ENCODE measurements at places on chromosomes 5 and 9. TPM values are rescaled to one million over a fixed set of nuclear protein-coding genes. Genes with fewer than 3 reads are reported as not detected.

DNA sequence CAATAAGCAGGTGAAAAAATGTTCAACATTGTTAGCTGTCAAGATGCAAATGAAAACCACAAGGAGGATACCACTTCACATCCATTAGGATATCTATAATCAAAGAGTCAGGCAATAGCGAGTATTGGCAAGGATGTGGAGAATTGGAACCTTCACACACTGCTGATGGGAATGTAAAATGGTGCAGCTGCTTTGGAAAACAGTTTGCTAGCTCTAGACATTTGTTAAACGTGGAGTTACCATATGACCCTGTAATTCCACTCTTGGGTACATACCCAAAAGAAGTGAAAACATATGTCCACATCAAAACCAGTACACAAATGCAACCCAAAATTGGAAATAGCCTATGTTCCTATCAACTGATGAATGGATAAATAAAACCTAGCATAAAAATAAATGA, 37.4 kb downstream of the SCAMP1 start:
- DNase-seq, result no peak

DNA sequence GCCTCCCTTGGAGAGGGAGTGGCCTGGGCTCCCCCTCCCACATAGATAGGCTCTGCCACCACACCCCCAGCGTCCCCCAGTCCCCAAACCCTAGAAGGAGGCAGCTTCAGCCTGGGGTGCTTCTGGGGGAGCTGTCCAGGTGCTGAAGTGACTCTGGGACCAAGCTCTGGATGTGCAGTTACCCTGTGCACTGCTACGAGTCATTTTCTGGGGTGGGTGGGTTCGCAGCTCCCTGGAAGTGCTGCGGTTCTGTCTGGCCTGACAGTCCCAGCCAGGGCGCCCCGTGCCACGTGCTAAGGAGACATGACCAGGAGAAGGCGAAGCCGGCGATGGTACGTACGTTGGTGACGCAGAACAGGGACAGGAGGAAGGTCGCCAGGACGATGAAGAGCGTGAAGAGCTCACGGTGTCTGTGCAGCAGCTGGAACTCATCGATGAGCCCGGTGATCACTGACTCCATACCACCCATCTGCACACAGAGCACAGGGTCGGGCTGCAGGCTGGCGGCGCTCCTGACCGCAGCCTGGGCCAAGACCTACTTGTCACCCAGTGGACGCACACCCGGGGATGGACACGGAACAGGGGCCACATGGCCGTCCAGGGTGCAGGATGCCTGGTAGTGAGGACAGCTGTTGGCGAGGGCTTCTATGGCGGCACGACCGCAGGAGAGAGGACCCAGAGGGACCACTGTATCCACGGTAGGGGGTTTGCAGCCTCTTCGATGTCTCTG, 35.7 kb downstream of the SLC6A3 start:
- no peak for DNase-seq

GRCh38 chr5:137037848-137038247, 461.3 kb downstream of the SPOCK1 start:
- DNase-seq, result no peak

The PCDHAC2 gene
- total RNA-seq, result not detected

The SELENOP gene
- 248 TPM for total RNA-seq

GRCh38 chr5:131239686-131240085, 24.2 kb upstream of the CDC42SE2 start:
- no peak for DNase-seq

GRCh38 chr5:143691945-143692290, 120.0 kb upstream of the HMHB1 start:
- no peak for DNase-seq

DNA sequence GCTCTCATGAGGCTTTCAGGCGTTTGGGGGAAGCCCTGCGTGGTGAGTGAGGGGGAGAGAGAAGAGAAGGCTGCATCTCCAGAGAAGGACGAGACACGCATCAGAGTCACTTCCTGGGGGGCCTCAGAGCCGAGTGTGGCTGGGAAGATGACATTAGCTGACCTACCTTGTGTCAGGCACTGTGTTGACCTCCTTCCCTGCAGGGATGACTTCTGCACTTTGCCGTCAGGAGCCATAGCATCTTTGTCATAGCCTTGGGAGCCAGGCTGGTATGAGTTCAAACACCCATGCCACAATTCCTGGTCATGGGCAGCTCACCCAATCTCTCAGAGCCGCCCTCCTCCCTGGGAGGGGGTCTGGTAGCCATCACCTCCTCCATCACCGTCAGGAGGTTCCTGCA, 17.3 kb downstream of the NEURL1B start:
- no peak for DNase-seq

DNA sequence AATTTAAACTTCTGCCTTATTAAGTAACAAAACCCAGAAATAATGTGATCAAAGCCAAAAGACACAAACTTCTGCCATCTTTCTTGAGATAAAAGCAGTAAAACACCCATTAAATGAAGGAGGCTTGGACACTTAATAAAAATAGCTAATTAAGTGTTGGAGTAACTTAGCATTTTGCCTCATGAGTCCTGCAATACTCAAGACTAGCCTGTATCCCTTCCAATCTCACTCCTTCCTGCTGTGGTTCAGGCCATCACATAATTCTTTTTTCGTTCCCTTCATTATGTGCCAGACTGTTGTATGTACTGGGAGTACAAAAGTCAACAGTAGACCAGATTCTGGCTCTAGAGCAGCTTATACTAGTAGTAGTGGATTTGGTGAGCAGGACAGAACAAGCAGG, 250.2 kb downstream of the NFIB start:
- DNase-seq, result no peak

- no peak for DNase-seq
Observed at GRCh38 chr9:132787748-132788159, 90.3 kb downstream of the AK8 start.

DNA sequence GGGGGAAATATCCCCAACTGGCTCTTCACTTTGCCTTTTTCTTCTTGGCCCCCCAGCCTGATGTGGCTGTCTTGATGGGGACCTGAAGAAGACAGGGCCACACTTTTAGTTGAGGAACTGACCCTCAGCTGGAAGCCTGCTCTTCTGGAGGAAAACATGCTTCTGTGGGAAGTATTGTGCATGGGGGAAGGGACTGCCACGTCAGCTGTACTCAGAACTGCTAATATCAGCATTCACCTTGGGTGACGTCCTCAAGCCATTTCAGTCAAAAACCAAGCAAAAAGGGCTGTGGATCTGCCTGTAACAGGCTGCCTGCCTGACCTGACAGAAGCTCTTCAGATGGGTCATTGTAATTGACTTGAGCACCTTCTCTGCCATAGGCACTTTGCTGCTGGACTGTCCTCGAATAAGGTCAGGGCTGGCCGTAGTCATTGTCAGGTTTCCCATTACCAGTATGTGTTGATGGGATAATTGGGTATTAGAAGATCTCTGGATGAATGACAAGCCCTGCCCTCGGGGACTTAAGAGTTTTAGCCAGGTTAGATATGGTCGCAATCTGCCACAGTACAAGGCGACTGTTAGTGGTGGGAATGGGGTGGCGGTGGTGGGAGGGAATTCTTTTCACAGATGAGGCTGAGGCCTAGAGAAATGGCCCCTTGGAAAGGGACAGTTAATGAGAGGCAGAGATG, 10.4 kb downstream of the RAI14 start:
- no peak for DNase-seq

DNA sequence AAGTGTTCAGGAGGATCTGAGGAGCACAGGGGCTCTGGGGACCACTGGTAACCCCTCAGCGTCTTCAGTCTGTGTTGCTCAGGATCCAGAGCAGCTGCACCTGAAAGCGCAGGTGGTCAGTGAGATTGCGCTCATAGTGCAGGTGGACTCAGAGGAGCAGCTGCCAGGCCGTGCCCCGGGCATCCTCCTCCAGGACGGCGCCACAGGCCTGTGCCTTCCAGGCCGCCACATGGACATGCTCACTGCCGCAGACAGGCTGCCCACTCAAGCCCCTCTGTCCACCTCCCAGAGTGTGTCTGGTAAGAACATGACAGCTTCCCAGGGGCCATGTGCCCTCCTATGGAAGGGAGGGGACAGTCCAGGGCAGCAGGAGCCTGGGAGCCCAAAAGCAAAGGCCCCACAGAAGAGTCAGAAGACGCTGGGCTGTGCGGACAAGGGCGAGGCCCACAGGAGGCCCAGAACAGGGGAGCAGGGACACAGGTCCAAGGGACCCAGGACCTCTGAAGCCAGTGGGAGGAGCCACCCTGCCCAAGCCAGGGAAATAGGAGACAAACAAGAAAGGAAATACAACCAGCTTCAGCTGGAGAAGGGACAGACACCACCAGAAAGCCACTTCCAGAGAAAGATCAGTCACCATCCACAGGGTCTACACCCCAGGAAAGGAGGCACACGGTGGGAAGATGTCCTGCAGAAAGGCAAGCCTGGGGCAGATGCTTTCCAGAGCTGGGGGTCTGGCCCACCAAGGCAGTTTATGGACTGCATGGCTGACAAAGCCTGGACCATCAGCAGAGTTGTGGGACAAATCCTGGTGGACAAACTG, 5.2 kb downstream of the SPATA31E1 start:
- DNase-seq, result no peak

GRCh38 chr5:79305706-79306105, 69.8 kb downstream of the JMY start:
- no peak for DNase-seq

DNA sequence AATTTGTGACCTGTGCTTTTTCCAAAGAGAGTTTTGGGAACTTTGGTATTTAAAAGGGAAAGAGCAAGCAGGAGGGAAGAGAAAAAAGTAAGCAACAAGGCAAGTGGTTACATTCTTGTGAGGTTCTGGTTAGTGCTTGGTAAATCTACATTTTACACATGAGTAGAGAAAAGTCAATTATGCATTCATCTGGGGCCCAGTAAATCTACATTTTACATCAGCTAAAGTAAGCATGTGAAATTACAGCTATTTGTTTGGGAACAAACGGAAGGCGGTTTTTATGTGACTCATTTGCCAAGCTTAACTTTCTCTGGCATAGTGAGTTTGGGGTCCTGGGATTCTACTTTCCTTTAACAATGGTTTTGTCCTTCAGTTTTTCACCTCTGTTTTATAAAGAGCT, 102.2 kb downstream of the SNX18 start:
- no peak for DNase-seq

The BTNL9 gene
- total RNA-seq, result 14.5 TPM

- no peak for DNase-seq
Observed at GRCh38 chr5:26329562-26330189, 708.7 kb downstream of the CDH9 start.

The PHF2 gene
- 21.4 TPM for total RNA-seq

GRCh38 chr9:27367175-27367798, 70.3 kb upstream of the EQTN start:
- no peak for DNase-seq

GRCh38 chr5:143149759-143150158, 253.7 kb downstream of the NR3C1 start:
- no peak for DNase-seq

GRCh38 chr9:87122947-87123685, 175.8 kb upstream of the GAS1 start:
- DNase-seq, result no peak

GRCh38 chr5:123125962-123126732, 37.1 kb downstream of the PRDM6 start:
- no peak for DNase-seq

GRCh38 chr9:90855208-90855902, 53.7 kb downstream of the SYK start:
- no peak for DNase-seq

DNA sequence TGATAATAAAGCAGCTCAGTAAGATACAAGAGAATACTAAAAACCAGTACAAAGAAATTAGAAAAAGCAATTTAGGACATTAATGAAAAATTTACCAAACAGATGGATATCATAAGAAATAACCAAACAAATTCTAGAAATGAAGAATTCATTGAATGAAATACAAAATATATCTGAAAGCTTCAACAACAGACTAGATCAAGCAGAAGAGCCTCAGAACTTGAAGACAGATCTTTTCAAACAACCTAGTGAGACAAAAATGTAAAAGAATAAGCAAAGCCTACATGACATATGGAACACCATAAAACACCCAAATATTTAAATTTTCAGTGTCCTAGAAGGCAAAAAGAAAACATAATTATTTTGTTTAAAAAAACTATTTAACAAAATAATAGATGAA, 66.9 kb downstream of the SKIC3 start:
- no peak for DNase-seq

DNA sequence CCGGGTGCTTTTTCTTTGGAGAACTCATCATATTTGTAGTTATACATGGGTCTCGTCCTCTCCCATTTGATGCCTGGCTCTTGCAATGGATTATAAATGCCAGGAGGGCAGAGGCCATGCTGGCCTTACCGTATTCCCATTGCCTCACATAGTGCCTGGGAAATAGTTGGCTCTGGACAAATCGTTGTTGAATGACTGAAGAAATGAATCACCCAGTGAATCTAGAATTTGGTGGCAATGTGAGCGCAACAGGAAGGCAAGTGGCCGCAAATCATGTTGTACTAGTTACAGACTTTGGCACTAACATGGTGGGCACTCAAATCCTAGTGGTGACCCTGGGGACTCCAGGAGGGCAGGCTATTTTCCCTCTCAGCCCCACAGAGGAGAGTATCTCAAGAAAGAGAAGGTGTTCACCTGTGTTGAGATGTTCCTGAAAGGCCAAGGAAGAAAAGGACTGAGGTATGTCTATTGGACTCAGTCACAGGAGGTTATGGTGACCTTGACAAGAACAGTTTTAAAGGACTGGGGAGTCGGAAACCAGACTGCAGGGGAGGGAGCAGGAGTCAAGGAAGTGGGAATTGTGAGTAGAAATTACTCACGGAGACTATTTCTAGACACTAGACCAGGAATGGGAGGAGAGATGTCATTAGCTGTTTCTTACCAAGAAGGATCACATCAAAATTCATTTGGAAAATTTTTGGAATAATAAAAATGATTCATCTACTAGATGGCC, 61.7 kb upstream of the COL15A1 start:
- no peak for DNase-seq

The SOHLH1 gene
- total RNA-seq, result not detected

DNA sequence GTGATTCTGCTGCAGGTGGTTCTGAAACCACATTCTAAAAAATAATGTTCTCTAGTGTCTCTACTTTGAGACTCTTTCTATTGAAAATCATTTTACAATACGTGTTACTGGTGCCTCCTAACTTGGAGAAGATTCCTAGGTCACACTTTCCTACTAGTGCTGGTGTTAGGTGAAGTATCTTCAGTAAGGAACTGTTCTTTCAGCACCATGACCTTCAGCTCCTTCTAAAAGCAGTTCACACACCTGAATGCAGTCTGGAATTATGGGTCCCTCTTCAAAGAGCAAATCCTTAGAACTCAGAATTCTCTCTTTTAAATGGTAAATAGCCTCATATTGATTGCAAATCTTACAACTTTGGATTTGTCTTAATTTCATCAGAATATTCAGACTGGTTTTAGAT, 10.6 kb upstream of the DPYSL3 start:
- no peak for DNase-seq

Data from gastrocnemius medialis (tissue), 4 donors.